Inflammatory macrophage (primary cell): ENCODE measurements at places on chromosomes 5 and 9.

DNA sequence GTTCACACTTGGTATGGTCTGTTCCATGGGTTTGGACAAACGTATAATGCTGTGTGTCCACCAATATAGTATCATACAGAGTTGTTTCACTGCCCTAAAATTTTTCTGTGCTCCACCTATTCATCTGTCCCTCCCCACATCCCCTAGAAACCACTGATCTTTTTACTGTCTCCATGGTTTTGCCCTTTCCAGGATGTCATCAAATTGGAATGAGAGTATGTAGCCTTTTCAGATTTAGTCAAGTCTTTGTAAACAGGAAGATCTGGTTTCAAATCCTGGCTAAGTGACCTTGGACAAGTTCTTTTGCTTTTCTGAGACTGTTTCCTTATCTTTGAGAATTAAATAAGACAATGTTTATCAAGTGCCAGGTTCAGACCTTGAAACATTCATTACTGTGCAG lies 13.2 kb upstream of the LVRN start:
- no peak for DNase-seq

DNA sequence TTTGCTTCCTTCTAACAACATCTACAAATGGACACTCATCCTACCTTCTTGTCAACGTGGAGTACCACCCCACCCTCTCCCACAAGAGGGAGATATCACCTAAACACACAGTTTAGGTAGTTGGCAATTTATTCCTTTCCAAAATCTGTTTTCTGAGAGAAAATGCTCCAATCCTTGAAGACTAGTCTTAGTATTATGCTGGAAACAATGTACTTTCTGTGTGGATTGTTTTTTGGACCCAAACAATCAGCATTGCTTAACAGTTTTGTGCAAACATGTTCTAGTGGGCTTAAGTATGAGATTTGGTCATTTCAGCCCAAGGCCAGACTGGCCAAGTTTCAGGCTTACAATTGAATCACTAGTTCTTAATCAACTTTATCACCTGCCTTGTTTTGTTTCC lies 359.1 kb downstream of the ARHGEF28 start:
- DNase-seq = no peak

DNA sequence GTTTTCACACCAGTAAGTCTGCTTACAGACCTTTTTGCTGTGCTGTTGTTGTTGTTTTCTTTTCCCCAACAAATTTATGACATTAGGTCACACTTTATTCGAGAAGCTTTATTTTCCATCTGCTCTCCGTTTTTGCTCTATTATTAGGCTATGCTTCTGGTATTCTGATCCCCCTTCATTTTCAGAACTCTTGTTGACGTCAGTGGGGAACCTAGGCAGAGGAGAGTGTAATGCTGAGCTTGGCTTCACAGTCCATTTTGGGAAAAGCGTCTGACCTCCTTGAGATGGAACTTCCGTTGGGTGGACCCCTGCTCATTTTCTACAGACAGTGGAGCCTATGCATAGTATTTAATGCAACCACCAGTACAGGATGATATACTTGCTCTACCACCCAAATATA lies 387.9 kb upstream of the MEF2C start:
- DNase-seq = no peak

DNA sequence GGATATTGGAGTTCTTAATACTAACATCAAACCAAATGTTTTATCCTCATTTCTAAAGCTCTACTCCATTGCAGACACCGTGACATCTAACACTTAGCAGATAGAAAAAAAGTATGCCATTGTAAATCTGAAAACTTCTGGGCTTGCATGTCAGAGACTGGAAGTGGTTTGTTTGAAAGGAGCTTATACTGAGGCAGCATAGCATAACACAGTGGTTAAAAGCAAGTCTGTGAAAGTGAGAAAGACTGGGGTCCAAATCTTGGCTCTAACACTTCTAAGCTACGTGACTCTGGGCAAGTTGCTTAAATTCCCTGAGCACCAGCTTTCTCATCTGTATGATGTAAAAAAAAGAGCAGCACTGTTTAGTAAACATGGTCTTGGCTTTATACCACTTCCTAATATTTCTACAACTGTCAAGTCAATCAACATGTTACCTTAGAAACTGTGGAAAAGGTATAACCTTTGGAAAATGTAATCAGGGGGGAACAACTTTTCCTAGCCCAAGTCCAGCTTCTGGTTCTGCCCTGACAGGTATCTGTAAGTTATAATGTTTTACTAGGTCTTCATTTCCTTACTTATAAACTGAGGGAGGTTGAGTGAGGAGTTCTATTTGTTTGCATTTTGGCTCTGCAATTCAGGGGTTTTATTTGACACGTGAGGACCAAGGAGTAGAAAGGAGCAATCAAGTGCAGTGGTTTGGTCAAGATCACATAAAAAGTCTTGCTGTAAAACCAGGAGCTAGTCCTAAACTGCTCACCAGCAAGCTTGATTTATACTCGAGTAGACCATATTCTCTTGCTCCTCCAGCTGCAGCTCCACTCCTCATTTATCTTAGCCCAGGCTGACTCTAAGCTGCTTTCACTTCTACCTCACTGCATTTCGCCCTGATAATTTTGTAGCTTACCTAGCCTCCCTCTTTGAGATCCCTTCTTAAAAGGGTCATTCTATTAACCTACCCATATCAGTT lies 541.0 kb downstream of the RAB3C start:
- no peak for DNase-seq

DNA sequence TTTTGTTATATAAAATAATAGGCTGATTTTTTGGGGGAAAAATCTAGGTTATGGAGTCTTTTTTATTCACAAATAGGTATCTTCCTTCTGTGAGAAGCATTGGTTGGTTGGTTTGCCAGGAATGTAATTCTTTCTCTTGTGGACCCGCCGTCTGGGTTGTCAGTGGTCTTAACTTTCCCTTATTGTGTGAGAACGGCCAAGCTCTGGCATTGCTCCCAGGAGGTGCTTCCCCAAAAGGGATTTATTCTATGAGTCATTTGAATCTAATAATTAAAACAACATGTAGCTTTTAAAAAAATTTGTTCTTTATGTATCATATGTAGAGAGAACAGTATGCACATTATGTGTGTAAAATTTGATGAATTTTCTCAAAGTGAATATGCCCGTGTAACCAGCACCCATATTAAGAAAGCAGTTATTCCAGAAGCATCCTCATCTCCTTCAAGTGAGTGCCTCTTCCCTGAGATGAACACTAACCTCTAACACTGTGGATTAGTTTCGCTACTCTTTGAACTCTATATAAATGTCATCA lies 114.4 kb downstream of the MAST4 start:
- DNase-seq = no peak

DNA sequence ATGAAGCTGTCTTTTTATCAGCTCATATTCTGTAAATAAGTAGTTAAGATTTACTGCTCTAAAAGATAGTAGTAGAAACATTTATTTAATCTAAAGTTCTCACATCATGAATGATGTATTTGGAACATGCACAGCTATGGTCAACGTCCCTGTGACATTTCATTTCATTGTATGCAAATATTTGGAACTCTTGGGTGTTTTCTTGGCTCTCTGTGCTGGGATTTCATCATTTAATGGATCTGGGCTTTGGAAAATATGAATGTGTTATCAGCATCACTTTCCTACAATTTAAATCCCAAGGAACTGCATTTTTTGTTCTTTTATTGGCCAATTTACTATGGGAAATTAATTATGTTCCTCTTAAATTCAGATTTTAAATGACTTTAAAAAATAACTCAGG lies 462.9 kb downstream of the SEMA5A start:
- no peak for DNase-seq

DNA sequence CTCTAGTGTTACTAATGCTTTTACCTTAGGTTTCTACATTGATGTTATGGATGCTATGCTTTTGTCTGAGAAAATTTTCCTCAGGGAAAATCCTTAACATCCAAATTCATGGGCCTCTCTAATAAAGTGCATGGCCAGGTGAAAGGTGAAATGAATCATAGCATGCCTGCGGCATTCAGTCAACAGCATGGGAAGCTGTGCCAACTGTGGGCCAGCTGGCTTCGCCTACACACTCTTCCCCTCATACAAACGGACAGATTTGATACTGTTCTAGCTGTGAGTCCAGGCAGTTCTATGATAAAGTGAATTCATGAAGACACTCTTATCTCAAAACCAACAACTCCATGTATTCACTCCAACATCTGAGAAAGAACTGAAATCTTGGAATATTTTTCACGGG lies 374.1 kb downstream of the PLK2 start:
- DNase-seq = no peak

- no peak for DNase-seq
These were observed 425.5 kb upstream of the DAB2 start for GRCh38 chr5:39850291-39850690.
